Motor neuron (in vitro differentiated cells): ENCODE measurements at places on chromosomes 2 and 18. TPM values are rescaled to one million over a fixed set of nuclear protein-coding genes. Genes with fewer than 3 reads are reported as not detected.
A peak's percentile ranks its signal among the peaks of the same experiment; 100 is the strongest.

- ATAC-seq, result no peak
Measured at GRCh38 chr2:155099784-155100183, 401.3 kb downstream of the KCNJ3 start.

Gene LYG2
- total RNA-seq, result 1.6 TPM in 1 of 2 replicates, not detected in the other

- ATAC-seq, result no peak
Measured at GRCh38 chr18:53426666-53427184, 797.7 kb downstream of the MBD2 start.

- no peak for ATAC-seq
Measured at GRCh38 chr2:190043441-190043840, 19.1 kb downstream of the MSTN start.

DNA sequence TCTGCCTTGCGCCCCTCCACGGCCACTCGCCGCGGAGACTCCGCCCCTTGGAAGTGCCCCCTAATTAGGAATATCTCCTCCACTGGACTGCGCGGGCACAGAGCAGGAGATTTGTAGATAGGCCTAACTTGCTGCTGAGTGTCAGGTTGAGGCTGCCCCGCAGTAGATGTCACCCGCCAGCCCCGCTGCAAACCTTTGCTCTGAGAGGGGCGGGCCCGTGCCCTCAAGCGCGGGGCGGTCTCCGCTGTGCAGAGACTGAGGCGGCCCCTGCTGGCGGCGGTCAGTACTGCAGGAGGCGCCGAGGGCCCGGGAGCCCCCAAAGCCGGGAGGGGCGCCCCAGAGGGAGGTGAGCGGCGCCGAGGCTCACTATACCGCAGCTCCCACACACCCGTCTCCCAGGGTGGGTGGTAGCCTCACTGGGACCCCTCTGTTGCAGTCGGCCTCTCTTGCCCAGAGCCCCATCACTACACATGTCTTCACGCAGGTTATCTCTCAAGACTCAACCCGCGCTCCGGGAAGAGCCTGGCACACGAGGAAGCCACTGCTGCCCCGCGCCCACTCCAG, 2.9 kb upstream of the NEURL3 start:
- peak; percentile 80 for ATAC-seq

Gene MBD2
- total RNA-seq, result 29.8 and 34.7 TPM in 2 replicates

DNA sequence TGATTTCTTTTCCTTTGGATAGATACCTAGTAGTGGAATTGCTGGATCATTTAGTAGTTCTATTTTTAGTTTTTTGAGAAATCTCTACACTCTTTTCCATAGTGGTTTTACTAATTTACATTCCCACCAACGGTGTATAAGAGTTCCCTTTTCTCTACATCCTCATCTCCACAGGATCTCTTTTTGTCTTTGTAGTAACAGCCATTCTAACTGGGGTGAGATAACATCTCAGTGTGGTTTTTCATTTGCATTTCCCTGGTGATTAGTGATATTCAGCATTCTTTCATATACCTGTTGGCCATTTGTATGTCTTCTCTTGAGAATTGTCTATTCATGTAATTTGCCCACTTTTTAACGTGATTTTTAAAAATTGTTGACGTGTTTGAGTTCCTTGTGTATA, 13.8 kb downstream of the RFTN2 start:
- ATAC-seq, result no peak

Gene PLA2R1
- 0.05 and 0.09 TPM in 2 replicates for total RNA-seq

DNA sequence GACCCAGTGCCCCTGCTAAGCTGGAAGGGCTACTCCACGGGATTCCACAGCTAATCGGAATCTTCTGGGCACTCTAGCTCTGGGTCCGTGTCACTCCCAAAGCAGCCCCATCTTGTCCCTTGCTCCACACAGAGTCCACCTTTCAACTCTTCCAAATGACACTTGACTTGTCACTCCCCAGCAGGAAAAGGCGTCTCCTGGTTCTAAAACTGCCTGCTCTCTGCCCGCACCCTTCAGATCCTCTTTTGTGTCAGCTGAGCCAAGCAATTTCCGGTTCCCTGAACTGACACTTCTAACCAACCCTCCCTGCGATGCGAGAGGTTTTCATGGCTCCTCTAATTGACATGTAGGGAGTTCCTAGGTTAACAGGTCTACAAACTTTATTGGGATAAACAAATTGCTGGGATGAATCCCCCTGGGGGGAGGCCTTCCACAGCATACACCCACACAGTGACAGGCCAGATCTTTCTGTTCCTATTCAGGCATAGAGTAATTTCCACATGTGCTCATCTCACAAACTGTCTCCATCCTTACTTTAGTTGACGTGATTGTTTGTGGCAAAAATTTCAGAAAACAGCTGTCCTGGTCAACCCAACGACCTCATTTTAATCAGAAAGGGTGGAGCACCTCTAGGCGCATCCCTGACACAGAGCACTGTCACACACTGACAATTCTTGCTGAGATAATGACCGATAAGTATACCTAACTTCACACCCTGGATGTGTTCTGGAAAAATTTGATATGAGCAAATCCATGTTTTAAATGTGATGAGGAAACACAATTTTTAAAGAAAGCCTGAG, 104.9 kb downstream of the RBMS1 start:
- peak; percentile 35 for ATAC-seq

GRCh38 chr18:8397034-8397433, 212.2 kb upstream of the RAB12 start:
- ATAC-seq, result no peak
